ENCODE measurements at places on chromosomes 11 and 22.
A peak's percentile ranks its signal among the peaks of the same experiment; 100 is the strongest.

DNA sequence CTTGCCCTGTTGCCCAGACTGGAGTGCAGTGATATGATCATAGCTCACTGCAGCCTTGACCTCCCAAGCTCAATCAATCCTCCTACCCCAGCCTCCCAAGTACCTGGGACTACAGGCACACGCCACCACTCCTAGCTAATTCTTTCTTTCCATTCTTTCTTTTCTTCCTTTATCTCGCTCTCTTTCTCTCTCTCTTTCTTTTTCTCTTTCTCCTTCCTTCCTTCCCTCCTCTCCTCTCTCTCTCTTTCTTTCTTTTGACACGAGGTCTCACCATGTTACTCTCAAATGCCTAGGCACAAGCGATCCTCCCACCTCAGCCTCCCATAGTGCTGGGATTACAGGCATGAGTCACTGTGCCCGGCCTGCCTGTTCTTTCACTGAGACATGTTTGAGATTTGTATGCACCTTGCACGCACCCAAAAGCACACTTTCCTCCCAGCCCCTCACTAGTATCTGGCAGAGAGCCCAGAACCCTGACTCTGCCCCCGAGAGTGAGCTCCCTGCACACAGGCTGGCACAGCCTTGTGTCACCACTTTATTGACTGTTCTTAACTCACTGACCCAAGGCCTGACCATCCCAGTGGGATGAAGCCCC is 56.8 kb downstream of the CD6 start:
- peak; percentile 56 for DNase-seq

DNA sequence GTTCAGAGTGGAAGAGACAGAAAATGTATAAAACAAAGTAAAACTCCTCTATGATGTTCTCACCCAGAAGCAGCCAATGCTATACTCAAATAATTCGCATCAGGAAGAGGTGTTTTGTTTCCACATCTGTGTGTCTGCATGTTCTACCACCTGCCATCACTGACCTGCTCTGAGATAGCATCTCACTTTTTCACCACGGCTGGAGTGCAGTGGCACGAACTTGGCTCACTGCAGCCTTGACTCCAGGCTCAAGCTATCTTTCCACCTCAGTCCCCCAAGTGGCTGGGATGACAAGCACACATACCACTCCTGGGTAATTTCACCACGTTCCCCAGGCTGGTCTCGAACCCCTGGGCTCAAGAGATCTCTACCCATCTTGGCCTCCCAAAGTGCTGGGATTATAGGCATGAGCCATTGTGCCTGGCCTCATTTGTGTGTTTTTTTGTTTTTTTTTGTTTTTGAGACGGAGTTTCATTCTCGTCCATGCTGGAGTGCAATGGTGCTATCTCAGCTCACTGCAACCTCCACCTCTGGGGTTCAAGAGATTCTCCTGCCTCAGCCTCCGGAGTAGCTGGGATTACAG is 14.4 kb downstream of the TALDO1 start:
- no peak for DNase-seq

- DNase-seq, result no peak
These were observed 89.2 kb downstream of the GRAMD1B start for GRCh38 chr11:123519055-123519796.

GRCh38 chr11:47611348-47611794 is 17.2 kb upstream of the C1QTNF4 start:
- DNase-seq, result no peak

DNA sequence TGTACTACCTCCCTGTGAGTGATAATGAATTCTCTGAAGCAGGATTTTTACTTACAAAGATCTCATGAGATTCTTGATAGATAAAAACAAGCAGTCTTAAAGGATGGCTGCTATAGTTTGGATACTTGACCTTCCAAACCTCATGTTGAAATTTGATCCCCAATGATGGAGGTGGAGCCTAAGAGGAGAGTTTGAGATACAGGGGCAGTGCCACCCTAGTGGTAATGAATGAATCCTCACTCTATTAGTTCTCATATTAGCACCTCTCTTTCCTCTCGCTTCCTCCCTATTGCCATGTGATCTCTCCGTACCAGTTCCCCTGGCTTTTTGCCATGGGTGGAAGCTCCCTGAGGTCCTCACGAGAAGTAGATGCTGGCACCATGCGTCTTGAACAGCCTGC is 37.9 kb upstream of the OR8B8 start:
- no peak for DNase-seq

Measured in effector CD4-positive, alpha-beta T cell (primary cell).